ENCODE measurements at places on chromosomes 13 and 19.

- DNase-seq, result no peak
Observed at GRCh38 chr19:19409205-19409604, 3.7 kb downstream of the GATAD2A start.

DNA sequence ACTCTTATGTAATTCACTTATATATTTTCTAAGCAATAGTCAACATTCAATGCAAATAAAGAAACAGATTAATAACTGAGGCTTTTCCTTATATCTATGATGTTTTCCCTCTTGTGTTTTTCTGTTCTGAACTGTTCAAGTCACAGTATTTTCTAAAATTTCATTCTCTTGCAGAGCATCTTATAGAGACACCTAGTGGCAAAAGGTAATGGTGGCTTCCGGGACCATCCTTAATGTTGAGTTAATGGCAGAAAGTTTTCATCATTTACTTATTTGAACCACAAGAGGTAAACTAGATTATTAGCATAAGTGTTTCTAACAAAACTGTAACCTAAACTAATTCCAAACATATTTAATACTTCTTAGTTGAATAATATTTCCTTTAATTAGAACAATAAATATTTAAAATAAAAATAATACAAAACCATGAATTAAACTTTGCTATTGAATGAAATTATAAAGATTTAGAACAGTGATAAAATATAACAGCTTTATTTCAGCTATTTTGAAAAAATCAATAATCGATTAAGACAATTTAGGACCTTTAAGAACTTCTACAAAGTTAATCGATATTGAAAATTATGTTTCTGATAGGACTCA, 1.7 kb upstream of the SLITRK5 start:
- no peak for DNase-seq

- DNase-seq, result peak; percentile 60
Observed at GRCh38 chr19:46713781-46714443, 3.0 kb downstream of the PRKD2 start.

- DNase-seq, result no peak
Observed at GRCh38 chr13:76148374-76148773, 512.2 kb downstream of the LMO7 start.

GRCh38 chr19:16161840-16162239, 11.5 kb downstream of the CIB3 start:
- DNase-seq, result no peak

All from stimulated activated CD4-positive, alpha-beta T cell treated with anti-CD3 and anti-CD28 coated beads, Interleukin-15, amount 100 ng/mL, for 48 hours (primary cell).